ENCODE measurements at places on chromosomes 13 and 19. TPM values are rescaled to one million over a fixed set of nuclear protein-coding genes. Genes with fewer than 3 reads are reported as not detected.

DNA sequence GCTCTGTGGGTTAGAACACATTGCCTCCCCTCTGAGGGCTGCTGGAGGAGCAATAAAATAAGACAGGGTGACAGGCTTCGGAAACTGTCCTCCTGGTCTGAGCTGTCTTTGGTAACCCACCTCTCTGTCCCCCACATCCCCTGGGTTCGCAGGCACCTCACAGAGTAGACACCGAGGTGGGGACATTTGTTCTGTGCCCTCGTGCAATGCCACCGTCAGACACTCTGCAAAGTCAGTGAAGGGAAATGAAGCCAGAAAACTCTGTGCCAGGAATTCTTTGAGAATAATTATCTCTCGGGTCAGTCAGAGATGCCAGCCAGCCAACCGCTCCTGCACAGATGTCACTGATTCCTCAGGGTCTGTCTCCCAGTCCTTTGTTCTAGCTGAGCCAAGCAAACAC, 493.6 kb downstream of the FOXO1 start:
- no peak for DNase-seq

DNA sequence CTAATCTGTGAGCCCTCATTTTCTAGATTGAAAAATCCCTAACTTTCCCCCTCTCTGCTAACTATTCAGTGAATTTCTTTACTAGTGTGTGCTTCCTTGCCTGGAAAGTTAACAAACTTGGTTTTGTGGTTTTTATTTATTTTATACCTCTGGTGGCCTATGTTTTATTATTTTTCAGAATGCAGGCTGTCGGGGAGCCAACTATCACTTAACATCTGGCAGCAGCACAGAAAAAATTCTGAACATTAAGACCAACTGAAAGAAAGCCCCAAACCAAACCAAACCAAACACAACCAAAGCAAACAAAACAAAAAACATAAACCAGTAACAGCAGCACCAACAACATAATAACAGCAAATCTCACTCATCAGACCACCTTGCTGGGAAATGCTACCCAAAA, 109.0 kb upstream of the KL start:
- DNase-seq, result no peak

Gene TMIGD2
- total RNA-seq, result 0.85 TPM

GRCh38 chr13:75489502-75490263, 7.7 kb upstream of the TBC1D4 start:
- DNase-seq, result no peak

- no peak for DNase-seq
Observed at GRCh38 chr13:101838323-101838722, 385.8 kb downstream of the ITGBL1 start.

- DNase-seq, result no peak
Observed at GRCh38 chr19:12733369-12734214, 892 bp downstream of the TRIR start.

Gene SMIM17
- 0.85 TPM for total RNA-seq

Gene IGFL1
- not detected for total RNA-seq

Gene PTPRH
- 1.5 TPM for total RNA-seq

Gene APBA3
- 26.1 TPM for total RNA-seq

Gene MCEMP1
- 2.6 TPM for total RNA-seq

- peak; percentile 91 for DNase-seq
Observed at GRCh38 chr19:18846862-18847548, 15.2 kb downstream of the UPF1 start.

GRCh38 chr19:7083076-7083956, 13.8 kb downstream of the ZNF557 start:
- DNase-seq, result no peak
